T-helper 17 cell (primary cell): ENCODE measurements at places on chromosomes 4 and X. TPM values are rescaled to one million over a fixed set of nuclear protein-coding genes. Genes with fewer than 3 reads are reported as not detected.
A peak's percentile ranks its signal among the peaks of the same experiment; 100 is the strongest.

- DNase-seq: no peak
Measured at GRCh38 chr4:159015841-159016240, 87.0 kb upstream of the RAPGEF2 start.

GRCh38 chrX:65667157-65667502 is 324 bp upstream of the MSN start:
- no peak for DNase-seq

GRCh38 chr4:165203541-165204461 is 3.6 kb upstream of the KLHL2 start:
- DNase-seq: no peak

DNA sequence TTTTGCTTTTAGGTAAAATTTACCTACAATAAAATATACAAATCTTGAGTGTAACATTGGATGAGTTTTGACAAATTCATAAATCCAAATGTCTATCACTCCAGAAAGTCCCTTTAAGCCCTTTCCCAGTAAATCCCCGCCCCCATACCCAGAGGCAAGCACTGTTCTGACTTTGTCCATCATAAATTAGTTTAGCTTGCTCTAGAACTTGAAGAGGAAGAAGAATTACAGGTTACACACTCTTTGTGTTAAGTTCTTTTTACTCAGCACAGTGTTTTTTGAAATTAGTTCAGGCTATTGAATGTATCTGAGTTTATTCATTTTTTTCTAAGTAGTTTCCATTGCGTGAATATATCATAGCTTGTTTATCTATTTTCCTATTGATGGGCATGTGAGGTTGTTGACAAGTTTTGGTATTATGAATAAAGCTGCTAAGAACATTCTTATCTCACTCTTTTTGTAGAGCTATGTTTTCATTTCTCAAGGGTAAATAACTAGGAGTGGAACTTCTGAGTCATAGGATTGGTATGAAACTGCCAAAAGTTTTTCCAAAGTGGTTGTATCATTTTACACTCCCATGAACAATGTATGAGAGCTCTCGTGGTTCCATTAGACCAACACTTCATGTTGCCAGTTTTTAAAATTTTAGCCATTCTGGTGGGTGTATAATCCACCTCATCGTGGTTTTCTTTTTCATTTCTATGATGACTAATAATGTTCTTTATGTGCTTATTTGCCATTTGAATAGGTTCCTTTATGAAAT is 22.4 kb upstream of the HPSE start:
- DNase-seq: no peak

- DNase-seq: no peak
Measured at GRCh38 chr4:182189103-182189878, 53.9 kb upstream of the TENM3 start.

DNA sequence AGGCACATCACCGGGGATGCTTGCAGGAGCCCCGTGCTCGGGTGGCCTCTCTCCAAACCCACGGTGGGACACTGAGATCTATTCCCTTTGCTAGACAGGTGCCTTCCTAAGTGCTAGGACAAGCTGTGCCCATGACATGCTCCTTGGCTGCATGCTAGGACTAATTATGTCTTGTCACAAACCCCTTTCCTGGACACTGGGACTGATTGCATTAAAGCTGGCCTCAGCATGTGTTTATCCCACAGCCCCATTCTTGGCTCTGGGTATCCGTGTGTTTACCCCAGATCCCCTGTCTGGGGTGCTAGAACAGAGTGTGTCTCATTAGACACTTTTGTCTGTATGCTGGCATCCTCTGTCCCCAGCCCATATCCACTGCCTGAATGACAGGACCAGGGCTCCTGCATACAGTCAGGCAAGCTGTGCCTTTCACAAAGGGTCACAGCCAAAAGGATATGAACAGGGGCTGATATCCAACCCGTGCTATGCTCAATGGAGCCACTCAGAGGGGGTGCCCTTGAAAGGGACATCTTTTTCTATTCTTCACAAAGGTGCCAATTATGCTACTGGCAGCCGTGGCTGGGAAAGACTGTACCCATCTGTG is 9.2 kb upstream of the IQSEC2 start:
- DNase-seq: no peak

- DNase-seq: no peak
Measured at GRCh38 chr4:87542734-87543312, 13.6 kb upstream of the SPARCL1 start.

DNA sequence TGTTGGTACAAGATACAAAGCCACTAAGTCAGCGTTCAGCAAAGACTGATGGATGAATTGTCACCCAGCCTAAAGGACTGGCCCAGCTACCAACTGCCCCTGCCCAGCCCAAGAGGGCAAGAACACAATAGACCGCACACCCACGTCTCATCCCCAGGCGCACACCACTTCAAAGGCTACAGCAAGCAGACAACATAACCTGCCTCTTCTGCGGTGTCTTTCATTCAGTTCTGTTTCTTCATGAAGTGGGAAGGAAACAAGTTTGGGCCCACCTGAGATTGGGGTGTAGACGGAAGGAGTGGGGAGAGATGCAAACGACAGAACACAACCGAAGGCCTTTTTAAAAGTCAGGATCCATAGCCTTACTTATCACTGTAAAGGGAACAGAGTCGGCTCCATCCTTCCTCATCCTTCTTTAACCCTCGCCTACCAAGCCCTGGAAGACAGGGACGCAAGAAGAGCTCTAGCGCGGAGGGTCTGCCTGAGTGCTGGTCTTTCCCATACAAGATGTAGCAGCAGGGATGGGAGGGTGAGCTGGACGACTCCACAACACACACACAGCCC is 691 bp downstream of the SCARB2 start:
- DNase-seq: peak; percentile 37

RAB40AL gene
- total RNA-seq: 0.27 TPM

COL4A6 gene
- not detected for total RNA-seq

CXCL11 gene
- total RNA-seq: not detected

GLOD5 gene
- not detected for total RNA-seq

ARL9 gene
- total RNA-seq: not detected

ANK2 gene
- 1.2 TPM for total RNA-seq

SRPX2 gene
- not detected for total RNA-seq

PNMA5 gene
- total RNA-seq: 0.07 TPM

SMS gene
- 19.6 TPM for total RNA-seq

NLGN4X gene
- total RNA-seq: not detected
